ENCODE measurements at places on chromosomes 3 and 15. TPM values are rescaled to one million over a fixed set of nuclear protein-coding genes. Genes with fewer than 3 reads are reported as not detected.

DNA sequence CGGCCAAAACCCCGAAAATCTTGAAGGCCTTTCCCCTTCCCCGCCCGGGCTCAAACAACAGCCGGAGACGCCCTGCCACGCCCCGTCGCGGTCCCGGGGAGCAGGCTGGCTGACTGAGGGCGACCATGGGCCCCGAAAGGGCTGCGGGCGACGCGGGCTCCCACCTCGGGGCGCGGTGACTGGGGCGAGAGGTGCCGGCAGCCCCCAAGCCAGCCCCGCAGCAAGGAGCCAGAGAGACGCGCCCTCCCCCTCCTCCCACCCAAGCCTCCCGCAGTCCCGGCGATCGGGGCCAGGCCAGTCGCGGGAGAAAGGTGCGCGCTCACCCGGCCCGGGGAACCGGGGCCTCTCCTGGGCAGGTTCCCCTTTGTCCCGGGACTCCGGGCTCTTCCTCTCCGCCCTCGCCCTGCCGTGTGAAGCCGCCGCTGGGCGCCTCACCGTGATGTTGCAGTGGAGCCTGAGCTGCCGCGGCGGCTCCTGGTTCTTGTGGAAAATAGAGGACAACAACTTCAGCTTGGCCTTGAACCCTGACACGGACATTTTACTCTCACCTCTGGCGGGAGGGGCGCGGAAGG is 30.6 kb upstream of the ZSCAN2 start:
- H3K4me1 ChIP-seq = peaks cover 13% of the 10 kb centered on the region
- H3K27ac ChIP-seq = peak overlapping the region; percentile 79
- H3K27me3 ChIP-seq = no peaks in the 10 kb centered on the region
- no peaks in the 10 kb centered on the region for H3K36me3 ChIP-seq

DNA sequence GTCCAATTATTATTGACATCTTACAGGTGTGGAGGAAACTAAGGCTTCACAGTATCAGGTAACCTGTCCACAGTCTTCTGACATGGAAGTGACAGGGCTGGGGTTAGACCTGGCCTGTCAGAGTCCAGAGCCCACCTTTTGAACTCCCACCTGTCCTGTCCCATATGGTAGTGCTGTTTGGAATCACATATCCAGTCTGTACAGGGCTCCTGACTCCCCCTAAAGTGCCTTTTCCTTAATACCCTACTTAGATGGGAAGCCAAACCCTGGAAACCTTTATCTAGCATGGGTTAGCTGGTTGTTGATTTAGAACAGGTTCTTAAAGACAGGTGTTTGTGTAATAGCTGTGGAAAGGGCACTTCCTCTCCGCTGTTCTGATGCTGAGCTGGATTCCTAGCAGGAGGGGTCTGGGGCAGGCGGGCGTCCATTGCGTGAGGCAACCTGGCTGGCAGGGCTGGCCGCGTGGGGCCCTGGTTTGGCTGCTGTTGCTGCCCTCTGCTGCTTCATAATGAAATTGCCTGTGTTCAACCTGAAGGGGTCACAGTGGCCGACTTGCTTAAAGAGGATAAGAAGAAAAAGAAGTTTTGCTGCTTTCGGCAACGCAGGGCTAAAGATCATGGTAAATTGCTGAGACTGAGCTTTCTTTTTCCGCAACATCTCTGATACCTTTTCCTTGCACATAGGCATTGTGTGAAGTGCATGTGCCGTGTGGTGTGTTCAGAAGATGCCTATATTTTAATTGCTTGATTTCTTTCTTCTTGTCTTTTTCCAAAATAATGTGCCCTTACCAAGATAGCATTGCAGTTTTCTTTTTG is 136.2 kb downstream of the CHDH start:
- H3K4me3 ChIP-seq = no peak overlapping the region
- H3K36me3 ChIP-seq = no peaks in the 10 kb centered on the region
- H3K4me1 ChIP-seq = no peaks in the 10 kb centered on the region
- DNase-seq = peak; percentile 31

EXD1 gene
- not detected for total RNA-seq

DPH6 gene
- total RNA-seq = 13.3 TPM

DNA sequence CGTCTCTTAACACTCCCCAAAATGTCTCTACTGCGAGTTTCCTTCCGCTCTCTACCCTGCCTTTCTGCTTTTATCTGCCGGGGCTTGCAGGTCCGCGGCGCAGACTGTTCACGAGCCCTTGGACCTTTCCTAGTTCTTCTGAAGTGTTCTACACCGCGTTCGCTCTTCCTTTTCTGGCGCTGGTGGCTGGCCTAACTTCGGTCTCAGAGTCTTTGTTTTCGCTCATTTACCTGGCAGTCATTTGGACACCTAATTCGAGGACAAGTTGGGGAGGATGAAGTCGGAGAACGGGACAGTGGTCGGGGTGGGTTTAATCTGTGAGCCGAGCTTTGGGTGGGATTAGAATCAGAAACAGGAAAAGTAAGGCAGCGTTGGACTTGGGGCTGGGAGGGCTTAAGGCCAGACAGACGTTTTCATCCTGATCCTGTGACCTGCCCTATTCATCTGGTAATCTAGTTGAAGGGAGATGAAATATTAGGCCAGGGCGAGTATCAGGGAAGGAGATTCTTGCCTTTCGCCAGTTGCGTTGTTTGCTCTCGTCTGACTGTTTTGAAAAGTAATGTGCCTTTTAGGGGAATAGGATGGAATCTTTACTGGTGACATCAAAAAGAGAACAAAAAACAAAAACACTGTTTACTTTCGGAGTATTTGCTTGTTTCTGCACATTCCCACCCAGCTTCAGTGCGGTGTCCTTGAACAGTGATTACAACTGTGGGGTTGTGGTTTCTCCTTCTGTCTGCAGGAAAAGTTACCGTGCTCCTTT is 1.8 kb downstream of the DIPK2A start:
- H3K4me1 ChIP-seq = peaks cover 9% of the 10 kb centered on the region
- H3K27ac ChIP-seq = peak overlapping the region; percentile 90
- no peaks in the 10 kb centered on the region for H3K36me3 ChIP-seq
- no peak for DNase-seq
- H3K27me3 ChIP-seq = no peaks in the 10 kb centered on the region

DNA sequence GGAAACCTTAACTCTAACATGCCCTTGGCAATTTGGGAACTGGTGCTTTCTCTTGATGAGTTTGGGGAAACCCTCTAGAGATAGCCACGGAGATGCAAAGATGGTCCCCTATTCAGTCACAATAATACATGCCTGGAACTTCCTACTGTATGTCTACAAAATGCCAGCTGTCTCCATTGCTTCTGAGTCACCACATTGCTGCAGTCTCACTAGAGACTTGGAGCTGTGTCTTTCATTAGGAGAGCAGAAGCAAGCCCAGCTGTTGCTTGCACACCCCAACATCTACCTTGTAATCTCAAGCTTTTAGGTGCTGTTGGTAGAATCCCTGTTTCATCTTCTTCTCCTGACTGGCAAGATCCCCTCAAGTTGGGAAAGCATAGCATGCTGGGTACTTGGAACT is 261.0 kb downstream of the ADAMTSL3 start:
- no peaks in the 10 kb centered on the region for H3K27me3 ChIP-seq
- no peak for DNase-seq
- H3K36me3 ChIP-seq = no peaks in the 10 kb centered on the region
- no peak overlapping the region for H3K4me3 ChIP-seq

GRCh38 chr15:62020576-62021160 is 39.6 kb downstream of the VPS13C start:
- H3K4me3 ChIP-seq = no peak overlapping the region
- no peaks in the 10 kb centered on the region for H3K27me3 ChIP-seq
- no peaks in the 10 kb centered on the region for H3K4me1 ChIP-seq

DNA sequence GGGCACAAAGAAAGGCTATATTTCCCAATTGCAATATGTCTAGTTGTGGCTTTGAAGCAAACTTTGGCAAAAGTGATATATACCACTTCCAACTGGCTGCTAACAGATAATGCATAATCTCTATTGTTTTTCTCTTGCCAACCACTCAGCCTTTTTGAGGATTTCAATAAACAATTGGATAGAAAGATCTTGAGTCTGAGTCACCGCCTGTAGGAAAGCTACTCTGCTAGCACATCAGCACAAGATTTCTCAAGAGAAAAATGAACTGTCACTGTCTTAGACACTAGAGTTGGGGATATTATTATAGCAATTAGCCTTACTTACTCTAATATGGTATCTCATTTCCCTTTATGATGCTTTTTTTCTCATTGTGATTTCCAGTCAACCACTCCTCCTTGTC is 119.7 kb downstream of the SST start:
- no peaks in the 10 kb centered on the region for H3K36me3 ChIP-seq
- H3K27me3 ChIP-seq = peaks cover 4% of the 10 kb centered on the region
- H3K4me1 ChIP-seq = no peaks in the 10 kb centered on the region
- H3K27ac ChIP-seq = no peak overlapping the region
- H3K4me3 ChIP-seq = no peak overlapping the region

- H3K27ac ChIP-seq = no peak overlapping the region
- H3K36me3 ChIP-seq = no peaks in the 10 kb centered on the region
- no peak overlapping the region for H3K4me3 ChIP-seq
- H3K27me3 ChIP-seq = no peaks in the 10 kb centered on the region
Observed at GRCh38 chr3:143384076-143384475, 264.5 kb downstream of the CHST2 start.

GRCh38 chr15:79874242-79874641 is 22.6 kb downstream of the MTHFS start:
- H3K27me3 ChIP-seq = no peaks in the 10 kb centered on the region
- H3K36me3 ChIP-seq = peaks cover 3% of the 10 kb centered on the region
- H3K27ac ChIP-seq = no peak overlapping the region
- no peak overlapping the region for H3K4me3 ChIP-seq

TRAT1 gene
- total RNA-seq = 1.6 TPM

AP3B2 gene
- total RNA-seq = 0.59 TPM

DNA sequence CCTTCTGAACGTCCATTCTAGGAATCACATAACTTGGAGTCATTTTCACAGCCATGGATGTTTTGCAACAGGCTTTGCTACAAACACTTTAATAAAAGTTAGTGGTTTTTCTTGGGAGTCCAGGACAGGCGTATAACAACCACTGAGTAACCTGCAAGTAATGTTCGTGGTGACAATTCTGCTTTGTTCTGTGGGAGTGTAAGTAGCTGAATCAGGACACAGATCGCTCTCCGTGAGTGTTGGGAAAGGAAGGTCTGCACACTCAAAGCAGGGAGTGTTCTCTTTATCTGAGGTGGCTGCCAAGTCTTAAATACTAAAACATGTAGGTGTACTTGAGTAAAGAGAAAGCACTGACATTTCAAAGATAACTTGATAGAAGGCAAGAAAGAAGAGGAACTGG is 7.9 kb upstream of the BNC1 start:
- no peaks in the 10 kb centered on the region for H3K4me1 ChIP-seq
- no peak overlapping the region for H3K4me3 ChIP-seq
- DNase-seq = no peak
- H3K27ac ChIP-seq = no peak overlapping the region
- H3K27me3 ChIP-seq = no peaks in the 10 kb centered on the region
- H3K36me3 ChIP-seq = no peaks in the 10 kb centered on the region

SLC4A7 gene
- 36.4 TPM for total RNA-seq

DNA sequence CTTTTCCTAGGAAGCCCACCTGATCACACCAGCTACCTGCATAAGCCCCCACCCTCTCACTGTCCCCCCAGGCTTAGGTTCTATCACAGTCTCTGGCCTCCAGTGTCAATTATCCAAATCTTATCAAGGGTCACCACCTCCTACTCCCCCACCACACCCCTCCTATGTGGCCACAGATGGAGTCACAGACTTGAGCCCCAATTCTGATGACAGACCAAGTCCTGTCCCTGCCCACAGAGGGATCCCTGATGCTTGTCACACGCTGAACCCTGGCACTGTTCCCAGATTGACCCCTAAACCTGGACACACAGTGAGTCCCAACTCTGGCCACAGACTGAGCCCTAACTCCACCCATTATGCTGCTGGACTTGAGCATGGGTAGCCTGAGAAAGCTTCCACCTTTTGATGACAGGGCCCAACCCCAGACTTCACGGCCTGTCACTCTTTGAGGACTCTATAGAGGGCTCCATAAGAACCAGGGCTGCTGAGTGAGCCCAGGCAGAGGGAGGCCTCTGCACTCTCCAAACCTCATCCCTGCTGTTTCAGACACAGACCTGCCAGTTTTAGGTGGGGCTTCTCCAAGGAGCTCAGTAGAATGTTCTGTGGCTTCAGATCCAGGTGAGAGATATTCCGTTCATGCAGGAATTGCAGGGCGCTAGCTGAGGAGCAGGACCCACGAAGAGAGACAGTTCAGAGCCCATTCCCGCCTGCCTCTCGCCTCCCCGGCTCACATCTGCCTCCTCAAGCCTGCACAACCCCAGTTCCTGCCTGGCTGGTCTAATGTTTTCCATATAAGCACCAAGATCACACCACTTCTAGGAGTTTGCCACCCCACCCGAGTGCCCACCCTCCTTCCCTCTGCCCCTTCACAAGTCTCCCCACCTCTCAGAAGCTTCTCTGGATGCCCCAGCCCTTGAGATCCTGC is 1.8 kb downstream of the ULK3 start:
- peaks cover 46% of the 10 kb centered on the region for H3K4me1 ChIP-seq
- no peak for DNase-seq
- no peak overlapping the region for H3K4me3 ChIP-seq
- no peak overlapping the region for H3K27ac ChIP-seq

KLHL25 gene
- total RNA-seq = 10.4 TPM

- DNase-seq = no peak
- H3K36me3 ChIP-seq = no peaks in the 10 kb centered on the region
- H3K4me1 ChIP-seq = no peaks in the 10 kb centered on the region
- H3K27ac ChIP-seq = no peak overlapping the region
- no peak overlapping the region for H3K4me3 ChIP-seq
- no peaks in the 10 kb centered on the region for H3K27me3 ChIP-seq
Observed at GRCh38 chr15:81222007-81222406, 25.3 kb downstream of the IL16 start.

- no peaks in the 10 kb centered on the region for H3K27me3 ChIP-seq
- no peak overlapping the region for H3K4me3 ChIP-seq
Observed at GRCh38 chr15:85412066-85412465, 31.7 kb downstream of the AKAP13 start.

DNA sequence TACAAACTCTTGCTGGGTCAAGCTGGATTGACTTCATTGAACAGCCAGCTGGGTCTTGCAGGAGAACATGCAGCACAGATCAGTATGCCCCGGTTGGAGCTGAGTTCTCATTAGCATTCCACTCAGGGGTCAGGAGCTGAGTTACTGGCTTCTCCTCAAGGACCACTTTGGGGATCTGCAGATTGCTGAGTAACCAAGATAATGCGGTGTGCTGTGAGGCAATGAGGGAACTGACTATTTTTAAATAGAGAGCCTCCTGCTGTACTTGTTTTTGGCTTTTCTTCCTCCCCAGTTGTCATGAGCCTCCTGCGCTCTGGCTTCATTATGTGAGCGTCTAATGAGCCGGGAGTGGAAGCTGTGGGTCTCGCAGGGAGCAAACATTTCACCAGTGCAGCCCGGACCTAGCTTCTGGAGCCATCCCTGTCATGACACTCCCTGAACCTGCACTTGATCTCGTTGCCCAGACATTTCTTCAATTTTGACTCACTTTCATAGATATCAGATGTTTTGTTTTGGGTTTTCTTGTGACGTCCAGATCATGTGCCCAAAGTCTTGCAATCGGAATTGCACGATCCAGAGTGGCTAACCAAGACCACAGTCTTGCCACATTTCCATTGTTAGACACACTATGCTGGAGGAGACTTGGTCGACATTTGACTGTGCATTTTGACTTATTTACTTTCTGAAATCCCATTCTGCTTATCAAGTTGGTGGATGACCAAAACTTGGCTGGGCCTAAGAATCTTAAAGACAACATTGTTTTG is 327.2 kb downstream of the LRTM1 start:
- no peaks in the 10 kb centered on the region for H3K4me1 ChIP-seq
- H3K4me3 ChIP-seq = no peak overlapping the region
- H3K36me3 ChIP-seq = no peaks in the 10 kb centered on the region
- DNase-seq = no peak
- no peak overlapping the region for H3K27ac ChIP-seq
- H3K27me3 ChIP-seq = no peaks in the 10 kb centered on the region

CLDN16 gene
- total RNA-seq = not detected
